BJ (cell line): ENCODE measurements at places on chromosomes 7 and 10.

GRCh38 chr7:100678291-100678984 lies 4.9 kb downstream of the GNB2 start:
- DNase-seq = no peak

GRCh38 chr7:37491919-37492694 lies 43.4 kb upstream of the ELMO1 start:
- no peak for DNase-seq

DNA sequence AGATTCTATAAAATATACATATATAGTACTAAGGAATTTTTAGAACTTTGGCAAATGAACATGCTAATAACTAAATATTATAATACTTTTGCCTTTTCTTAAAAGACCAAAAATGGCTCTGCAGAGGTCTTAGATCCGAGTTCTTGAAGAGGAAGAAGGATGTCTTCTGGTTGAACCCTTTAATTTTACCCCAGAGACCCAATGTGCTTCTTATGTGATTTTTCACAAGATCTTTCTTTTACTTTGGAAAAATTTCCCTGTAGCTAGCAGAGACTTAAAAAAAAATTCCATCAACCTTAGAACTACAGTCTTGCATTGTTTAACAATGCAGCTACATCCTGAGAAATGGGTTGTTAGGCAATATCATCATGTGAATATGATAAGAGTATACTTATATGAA lies 663.2 kb downstream of the PARD3 start:
- DNase-seq = no peak

DNA sequence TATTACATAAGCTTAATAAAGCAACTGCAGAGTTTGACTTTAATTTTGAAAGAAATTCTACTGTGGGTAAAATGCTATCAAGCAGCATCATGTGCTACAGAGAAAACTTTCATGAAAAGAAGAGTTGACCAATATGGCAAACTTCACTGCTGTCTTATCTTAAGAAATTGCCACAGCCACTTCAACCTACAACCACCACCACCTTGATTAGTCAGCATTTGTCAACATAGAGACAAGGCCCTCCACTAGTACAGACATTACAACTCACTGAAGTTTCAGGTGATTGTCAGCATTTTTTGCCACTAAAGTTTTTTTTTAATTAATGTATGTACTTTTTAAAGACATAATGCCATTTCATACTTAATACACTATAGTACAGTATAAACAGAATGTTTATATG lies 350.3 kb downstream of the HPSE2 start:
- no peak for DNase-seq

DNA sequence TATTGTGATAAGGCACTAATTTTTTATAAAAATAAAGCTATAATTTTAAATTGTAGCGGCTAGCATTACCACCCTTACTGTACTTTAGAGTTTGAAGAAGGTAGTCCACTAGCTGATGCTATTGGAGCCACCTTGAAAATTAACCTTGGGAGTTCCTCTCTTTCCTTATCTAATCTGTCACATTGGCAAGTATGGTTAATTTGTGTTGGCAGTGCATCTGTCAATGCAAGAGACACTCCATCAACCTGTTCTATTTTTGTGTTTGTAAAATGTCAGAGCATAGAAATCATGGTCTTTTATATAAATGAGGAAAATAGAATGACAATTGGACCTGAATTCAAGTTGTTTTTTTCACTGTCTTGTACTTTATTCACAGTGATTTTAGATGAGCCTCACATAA lies 20.5 kb downstream of the GLCCI1 start:
- DNase-seq = no peak

DNA sequence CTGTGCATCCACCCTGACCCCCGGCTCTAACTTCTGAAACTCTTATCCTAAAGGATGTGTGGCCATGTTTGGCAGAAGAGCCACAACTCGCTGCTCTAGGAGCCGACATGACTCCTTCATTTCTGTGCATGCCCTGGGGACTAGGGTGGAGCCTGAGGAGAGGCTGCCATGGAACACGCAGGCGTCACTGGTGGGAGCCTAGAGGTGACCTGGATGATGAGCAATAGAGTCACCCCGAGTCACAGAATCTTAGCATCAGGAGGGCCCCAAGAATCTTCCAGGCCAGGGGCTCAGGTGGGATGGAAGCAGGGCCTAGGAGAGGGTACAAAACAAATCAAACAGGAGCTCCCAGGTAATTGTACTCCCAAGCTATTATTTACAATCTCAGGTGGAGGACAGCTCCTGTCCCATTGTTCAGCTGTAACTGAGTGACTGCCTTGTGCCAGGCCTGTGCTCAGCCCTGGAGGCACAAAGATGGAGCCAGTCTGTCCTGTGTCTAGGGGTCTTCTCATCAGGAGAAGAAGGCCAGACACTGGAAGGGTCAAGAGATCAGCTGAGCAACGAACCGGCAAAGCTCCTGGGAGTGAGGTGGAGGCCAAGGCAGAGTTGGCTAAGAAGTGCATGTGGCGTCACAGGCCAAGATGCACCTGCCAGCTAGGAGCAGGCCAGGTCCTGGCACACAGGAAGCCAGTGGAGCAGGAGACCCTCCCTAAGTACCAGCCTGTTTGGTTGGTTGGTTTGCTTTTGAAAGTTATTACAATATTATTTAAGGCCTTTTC lies 5.8 kb upstream of the ZNF22 start:
- DNase-seq = no peak

DNA sequence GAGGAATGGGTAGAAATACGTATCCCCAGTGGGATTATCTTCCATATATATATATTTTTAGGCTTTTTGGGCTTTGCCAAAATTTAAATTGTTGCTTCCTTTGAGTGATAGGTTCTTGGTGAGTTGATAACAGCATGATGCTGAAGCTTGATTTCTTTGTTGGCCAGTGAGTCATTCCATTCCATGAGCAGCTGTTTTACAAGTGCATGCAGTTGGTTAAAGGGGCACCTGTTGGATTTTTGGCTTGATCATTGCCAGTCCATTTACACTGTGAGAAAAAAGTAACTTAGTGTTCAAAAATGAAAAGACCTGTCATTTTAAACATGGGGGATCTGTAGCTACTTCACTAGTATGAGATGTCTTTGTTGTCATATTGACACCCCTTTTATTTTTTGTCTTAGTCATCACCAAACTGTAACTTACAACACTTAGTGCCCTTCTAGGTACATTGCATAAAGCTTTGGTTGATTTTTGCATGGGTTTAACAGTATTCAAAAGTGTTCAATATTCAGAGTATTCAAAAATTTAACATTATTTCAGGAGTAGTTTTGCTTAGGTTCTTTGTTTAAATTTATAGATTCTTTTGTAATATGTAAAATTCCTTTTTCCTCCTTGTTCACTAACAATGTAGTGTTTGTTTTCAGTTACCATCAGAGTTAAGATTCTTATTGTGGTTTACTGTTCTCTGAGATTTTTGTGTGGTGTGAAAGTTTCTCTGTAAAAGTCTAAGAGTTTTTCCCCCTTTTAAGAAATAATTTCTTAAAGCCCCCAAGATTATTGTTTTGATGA lies 8.8 kb downstream of the AKAP9 start:
- no peak for DNase-seq

DNA sequence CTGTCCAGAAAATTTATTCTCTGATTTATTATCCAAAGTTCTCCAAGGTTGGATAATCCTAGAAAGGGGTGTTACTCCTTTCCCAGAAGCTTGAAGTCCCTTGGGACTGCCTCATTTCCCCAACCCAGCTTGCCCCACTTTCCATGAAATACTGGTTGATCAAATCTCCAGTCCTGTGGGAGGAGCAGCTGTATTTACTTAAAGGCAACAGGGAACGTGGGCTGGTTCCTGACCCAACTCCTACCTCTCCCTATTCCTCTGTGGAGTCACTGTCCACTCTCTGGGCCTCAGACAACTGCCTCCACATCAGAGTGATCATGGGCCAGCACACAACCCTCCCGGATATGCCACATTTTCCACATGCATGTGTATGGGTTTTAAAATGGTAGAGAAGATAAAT lies 166.2 kb upstream of the PRR15 start:
- DNase-seq = no peak

GRCh38 chr10:102657984-102658724 lies 13.9 kb downstream of the TRIM8 start:
- no peak for DNase-seq

- no peak for DNase-seq
These were observed 1030.0 kb downstream of the GRM8 start for GRCh38 chr7:126222782-126223181.

- DNase-seq = no peak
These were observed 380.7 kb upstream of the SHH start for GRCh38 chr7:156192921-156193320.

- DNase-seq = no peak
These were observed 43.0 kb upstream of the WIPF3 start for GRCh38 chr7:29763266-29763665.

DNA sequence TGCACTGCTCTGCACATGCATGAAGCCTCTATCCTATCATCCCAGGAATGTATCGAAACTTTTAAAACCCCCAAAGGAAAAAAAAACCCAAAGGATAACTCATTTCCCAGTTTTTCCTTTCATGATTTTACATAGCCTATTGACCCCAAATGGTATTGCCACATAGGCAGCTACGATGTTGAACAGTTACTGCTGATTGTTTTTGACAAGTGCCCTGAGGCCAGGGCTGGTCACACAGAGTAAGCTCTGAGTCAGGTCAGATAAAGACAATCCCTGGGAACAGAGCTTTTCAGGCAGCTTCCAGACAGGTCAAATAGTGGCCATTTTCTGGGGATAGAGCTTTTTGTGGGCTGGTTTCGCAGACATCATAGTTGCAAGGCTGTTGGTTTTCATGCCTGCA lies 52.1 kb downstream of the MYL10 start:
- no peak for DNase-seq

DNA sequence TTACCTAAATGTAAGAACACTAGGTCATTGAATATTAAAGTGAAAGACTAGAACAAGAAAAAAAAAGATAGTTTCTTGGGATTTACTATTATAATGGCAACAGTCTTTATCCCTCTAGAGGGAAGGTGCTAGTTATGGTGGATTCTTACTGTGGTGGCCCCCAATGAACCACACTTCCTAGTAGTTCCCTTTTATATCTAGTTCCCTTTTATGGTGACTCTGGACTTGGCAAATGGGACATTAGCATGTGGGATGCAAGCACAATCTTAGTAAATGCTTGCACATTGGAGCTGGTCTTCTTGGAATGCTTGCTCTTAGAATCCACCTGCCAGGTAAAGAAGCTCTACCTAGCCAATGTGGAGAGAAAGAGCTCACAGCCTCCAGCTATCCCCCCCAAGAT lies 430.2 kb downstream of the LRMDA start:
- DNase-seq = no peak

DNA sequence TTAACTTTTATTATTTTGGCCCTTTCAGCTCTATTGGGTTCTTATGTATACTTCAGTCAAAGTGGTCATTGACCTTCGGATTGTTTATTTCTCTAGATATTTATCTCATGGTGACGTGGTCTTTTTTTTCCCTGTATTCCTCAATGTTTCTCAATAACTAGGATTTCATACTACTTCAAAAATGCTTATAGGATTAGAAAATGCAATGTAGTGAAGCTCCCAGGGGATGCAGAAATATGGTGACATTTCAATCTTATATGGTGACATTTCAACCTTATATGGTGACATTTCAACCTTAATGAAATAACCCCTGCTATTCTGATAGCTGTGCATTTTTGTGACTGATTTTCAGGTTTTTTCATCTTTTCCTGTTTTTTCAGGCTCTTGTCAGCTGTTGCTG lies 51.4 kb downstream of the CHRM2 start:
- DNase-seq = no peak

- DNase-seq = no peak
These were observed 169.2 kb upstream of the LYZL2 start for GRCh38 chr10:30798646-30799185.

DNA sequence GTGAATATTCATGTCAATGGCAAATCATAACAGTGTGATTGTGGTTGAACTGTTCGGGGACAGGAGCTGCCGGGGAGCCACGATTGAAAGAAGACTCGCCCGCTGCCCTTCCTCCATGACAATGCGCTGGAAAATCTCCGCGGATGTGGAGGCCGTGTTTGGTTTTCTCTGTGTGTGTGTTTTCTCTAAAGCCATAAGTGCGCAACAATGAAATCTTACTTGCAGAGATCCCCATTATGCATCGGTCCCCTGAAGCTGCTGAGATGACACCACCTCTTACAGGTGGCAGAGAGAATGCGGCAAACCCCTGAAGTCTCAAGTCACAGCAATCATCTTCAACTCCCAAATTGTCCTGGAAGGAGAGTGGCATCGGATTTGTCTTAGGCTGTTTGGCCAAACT lies 442.3 kb upstream of the MKI67 start:
- no peak for DNase-seq

DNA sequence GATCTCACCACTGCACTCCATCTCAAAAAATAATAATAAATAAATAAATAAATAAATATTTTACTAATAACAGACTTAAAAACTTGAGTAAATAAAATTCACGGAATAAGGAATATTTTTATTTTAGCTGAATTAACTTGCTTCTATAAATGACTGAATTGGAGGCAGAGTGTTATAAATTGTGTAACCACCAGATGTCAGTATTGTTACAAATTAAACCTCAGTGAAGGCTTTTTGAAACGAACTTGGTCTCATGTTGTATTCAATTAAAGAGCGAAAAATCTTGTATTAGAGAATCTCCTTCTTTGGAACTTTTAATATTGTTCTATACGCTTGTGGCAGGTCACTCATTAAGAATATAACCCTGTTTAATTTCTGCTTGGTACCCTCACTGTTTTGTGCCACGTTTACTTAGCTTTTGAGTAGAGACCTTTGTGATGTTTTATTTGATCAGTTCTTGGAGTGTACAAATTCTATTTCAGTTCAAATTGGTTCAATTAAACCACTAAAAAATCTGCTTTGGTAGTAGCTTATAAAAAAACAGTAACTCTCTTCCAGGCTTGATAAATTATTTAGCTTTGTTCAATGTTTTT lies 45.6 kb upstream of the SCIN start:
- peak; percentile 7 for DNase-seq

DNA sequence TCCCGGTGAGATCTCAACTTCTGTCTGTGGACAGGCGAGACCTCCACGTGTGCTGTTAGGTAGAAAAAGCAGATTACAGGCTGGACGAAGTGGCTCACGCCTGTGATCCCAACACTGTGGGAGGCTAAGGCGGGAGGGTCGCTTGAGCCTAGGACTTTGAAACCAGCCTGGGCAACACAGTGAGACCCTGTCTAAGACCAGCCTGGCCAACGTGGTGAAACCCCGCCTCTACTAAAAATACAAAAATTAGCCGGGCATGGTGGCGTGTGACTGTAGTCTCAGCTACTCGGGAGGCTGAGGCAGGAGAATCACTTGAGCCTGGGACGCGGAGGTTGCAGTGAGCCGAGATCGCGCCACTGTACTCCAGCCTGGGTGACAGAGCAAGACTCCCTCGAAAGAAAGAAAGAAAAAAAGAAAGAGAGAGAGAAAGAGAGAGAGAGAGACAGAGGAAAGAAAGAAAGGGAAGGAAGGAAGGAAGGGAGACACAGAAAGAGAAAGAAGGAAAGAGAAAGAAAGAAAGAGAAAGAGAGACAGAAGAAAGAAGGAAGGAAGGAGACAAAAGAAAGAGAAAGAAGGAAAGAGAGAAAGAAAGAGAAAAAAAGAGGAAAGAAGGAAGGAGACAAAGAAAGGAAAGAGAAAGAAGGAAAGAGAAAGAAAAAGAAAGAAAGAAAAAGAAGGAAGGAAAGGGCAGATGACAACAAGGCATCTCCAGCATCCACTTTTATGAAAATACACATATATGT lies 29.6 kb upstream of the SUN1 start:
- no peak for DNase-seq

- no peak for DNase-seq
These were observed 36.0 kb upstream of the PIK3AP1 start for GRCh38 chr10:96756111-96756903.
